ENCODE measurements at places on chromosomes 3 and 15. TPM values are rescaled to one million over a fixed set of nuclear protein-coding genes. Genes with fewer than 3 reads are reported as not detected.

DNA sequence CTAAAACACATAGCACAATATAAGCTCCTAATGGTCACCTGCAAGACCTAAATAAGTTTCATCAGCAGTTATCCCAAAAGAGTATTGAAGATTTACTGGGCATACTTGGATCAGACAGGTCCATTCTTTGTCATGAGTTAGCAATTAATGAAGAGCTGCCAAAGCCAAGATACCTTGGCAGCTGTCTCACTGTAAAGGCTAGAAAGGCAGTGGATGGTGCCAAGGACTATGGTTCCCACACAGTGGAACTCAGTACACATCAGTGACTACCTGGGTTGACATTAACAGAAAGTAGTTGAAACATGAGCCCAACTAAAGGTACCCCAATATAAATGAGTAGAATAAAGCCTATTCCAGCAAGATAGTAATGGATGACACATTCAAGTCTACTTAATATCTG is 41.1 kb upstream of the TMCO5A start:
- no peak for DNase-seq
- H3K4me1 ChIP-seq: no peaks in the 10 kb centered on the region
- H3K27me3 ChIP-seq: no peaks in the 10 kb centered on the region
- H3K4me3 ChIP-seq: no peak overlapping the region
- H3K36me3 ChIP-seq: no peaks in the 10 kb centered on the region

DNA sequence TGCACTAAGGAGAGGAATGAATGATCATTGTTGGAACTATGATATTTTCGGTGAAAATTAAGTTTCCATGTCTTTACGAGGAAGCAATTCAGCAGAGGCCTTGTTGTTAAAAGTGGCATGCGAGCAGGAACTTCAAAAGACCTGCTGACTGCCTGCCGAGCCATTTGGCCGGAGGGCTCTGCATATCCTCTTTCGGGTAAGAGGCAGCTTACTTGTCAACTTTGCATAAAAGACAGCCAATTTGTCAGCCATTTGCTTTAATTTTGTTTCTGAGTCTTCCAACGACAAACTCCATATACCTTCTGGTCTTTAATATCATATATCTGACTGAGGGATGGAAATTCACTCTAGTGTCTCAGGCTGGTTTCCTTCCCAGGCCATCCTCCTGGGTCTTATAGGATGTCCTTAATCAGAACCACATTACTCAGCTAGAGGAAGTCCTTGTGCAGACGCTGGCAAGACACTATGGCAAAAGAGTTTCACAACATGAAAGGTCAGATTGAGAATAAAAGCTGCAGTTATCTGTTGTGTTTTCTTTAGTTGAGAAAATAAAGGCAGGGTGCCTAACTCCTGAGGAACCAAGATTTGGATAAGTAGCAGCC is 128.7 kb upstream of the WNT5A start:
- H3K27ac ChIP-seq: peak overlapping the region; percentile 32
- no peaks in the 10 kb centered on the region for H3K36me3 ChIP-seq
- H3K4me3 ChIP-seq: no peak overlapping the region
- DNase-seq: peak; percentile 23
- no peaks in the 10 kb centered on the region for H3K27me3 ChIP-seq

DNA sequence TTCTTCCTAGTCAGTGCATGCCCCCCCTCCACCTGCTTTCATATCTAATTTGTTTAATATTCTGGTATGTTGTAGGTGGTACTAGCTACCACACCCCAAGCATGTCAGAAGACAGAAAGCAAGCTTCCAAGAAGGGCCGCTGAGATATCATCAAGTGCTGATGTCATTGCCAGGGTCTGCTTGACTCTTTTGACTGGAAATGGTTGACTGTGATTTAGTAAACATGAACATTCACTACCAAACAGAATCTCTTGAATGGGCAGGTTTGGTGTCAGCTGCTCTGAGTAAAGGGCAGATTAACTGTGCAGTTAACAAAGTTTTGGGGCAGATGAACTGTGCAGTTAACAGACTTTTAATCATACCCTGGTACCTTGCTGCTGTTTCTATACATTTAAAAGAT is 244.2 kb upstream of the SATB1 start:
- H3K27ac ChIP-seq: no peak overlapping the region
- no peaks in the 10 kb centered on the region for H3K4me1 ChIP-seq
- DNase-seq: no peak
- H3K4me3 ChIP-seq: no peak overlapping the region
- no peaks in the 10 kb centered on the region for H3K36me3 ChIP-seq

- no peak overlapping the region for H3K27ac ChIP-seq
- no peaks in the 10 kb centered on the region for H3K27me3 ChIP-seq
- DNase-seq: no peak
- no peaks in the 10 kb centered on the region for H3K4me1 ChIP-seq
- no peak overlapping the region for H3K4me3 ChIP-seq
- H3K36me3 ChIP-seq: no peaks in the 10 kb centered on the region
Measured at GRCh38 chr15:61830536-61831330, 229.5 kb downstream of the VPS13C start.

Gene MUSTN1
- total RNA-seq: 3.5 TPM

Gene ABHD17C
- total RNA-seq: 16.3 TPM

Gene C3orf70
- total RNA-seq: 21.0 TPM

- H3K27ac ChIP-seq: no peak overlapping the region
- H3K4me3 ChIP-seq: no peak overlapping the region
- no peaks in the 10 kb centered on the region for H3K36me3 ChIP-seq
- no peaks in the 10 kb centered on the region for H3K4me1 ChIP-seq
- DNase-seq: no peak
- no peaks in the 10 kb centered on the region for H3K27me3 ChIP-seq
Measured at GRCh38 chr3:106570426-106570825, 701.6 kb upstream of the CBLB start.

- no peak overlapping the region for H3K4me3 ChIP-seq
- DNase-seq: no peak
- H3K27ac ChIP-seq: no peak overlapping the region
- H3K27me3 ChIP-seq: no peaks in the 10 kb centered on the region
- no peaks in the 10 kb centered on the region for H3K4me1 ChIP-seq
Measured at GRCh38 chr3:58562498-58562897, 14.7 kb downstream of the FAM107A start.

All from testis (tissue), 5 donors.